Colonic mucosa (tissue), 4 donors: ENCODE measurements at places on chromosomes 4 and X. TPM values are rescaled to one million over a fixed set of nuclear protein-coding genes. Genes with fewer than 3 reads are reported as not detected.

The CPE gene
- 13.8 TPM for total RNA-seq

The NEUROG2 gene
- total RNA-seq: not detected

DNA sequence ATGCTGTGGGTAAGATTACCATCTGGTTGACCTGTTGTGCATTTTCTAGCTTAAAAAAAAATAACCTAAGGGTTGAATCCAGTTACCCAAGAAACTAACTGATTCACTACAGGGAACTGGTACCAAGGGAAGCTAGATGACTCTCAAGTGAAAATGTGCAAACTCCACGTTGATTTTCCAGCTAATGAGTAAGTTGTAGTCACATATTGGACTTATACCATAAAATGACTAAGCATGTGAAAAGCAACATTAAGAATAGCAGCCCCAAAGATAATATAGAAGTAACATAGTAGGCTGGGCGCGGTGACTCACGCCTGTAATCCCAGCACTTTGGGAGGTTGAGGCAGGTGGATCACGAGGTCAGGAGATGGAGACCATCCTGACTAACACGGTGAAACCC, 270.9 kb downstream of the SPRY1 start:
- no peak for DNase-seq

DNA sequence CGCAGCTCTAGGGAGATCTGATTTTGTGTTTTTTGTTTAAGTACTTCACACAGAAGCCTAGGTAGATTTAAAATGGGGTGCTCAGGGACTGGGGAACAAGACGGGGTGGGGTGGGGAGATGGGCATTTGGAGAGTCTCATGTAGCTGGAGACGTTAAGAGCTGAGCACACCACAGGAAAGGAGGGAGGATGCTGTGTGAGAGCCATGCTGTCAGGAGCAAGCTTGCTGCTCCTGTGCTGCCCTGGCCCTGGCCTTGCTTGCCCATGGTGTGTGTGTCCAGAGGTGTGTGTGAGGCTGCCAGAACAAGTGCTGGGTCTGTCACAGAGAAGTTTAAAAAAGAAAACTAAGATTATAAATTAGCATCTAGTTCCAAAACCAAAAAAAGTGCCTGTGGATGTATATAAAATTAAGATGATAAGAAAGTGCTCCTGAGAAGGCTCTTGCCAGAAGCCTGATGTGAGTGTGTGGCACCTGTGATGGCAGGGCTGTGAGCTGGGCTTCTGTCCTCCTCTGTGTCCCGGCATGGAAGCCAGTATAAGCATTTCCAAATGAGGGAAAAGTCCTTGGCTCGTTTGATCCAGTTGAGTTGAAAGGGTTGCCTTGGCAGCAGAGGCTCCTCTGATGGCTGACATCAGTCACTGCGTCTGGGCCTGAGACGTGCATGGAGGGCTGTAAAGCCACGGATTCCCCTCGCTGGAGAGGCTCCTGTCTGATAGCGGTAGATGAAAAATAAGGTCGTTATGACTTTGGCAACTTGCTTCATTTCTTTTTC, 63.5 kb downstream of the NELFA start:
- DNase-seq: no peak

DNA sequence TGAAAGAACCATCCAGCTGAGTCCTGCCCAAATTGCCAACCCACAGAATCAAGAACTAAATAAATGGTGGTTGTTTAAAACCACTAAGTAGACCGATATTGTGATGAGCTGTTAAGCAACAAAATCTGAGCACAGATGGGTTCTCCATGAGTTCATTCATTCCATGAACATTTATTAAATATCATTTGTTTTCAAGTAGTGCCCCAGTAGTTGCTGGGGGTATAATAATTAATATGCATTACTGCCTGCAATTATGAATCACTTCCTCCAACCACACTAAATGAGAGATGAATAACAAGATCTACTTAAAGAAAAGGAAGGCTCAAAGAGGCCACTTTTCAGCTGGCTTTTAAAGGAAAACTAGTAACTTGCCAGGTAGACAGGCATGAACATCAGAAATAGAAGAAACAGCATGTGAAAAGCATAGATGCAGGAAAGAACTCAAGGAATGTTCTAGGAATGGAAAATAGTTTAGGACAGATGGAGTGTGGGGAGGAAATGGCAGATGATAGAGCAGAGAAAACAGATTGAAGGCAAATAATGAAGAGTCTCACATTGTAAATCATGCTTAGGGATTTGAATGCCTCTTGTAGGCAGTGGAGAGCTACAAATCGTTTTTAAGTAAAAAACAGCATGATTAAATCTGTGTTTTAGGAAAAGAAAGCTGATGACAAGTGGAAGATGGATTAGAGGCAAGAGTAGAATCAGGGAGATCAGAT, 641.7 kb upstream of the DIPK2B start:
- no peak for DNase-seq

DNA sequence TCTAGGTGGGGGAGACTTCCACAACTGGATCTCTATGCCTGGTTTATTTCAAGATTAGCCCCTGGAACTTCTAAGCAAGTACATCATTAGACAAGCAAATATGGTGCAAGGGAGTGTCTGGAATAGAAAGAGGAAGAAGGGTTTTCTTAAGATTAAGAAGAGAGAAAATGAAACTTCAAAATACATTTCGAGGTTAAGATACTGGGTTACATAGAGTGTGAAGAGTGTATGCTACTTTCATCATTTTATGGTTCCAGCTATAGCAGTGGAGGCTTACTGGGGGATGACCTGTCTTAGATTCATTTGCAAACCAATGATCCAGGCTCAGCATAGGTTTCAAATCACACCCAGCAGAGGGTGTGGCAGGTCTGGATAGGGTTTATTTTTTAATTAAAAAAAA, 144.4 kb upstream of the GATB start:
- DNase-seq: no peak

The CENPVL2 gene
- total RNA-seq: not detected
